ENCODE measurements at places on chromosomes 6 and 20.
A peak's percentile ranks its signal among the peaks of the same experiment; 100 is the strongest.

DNA sequence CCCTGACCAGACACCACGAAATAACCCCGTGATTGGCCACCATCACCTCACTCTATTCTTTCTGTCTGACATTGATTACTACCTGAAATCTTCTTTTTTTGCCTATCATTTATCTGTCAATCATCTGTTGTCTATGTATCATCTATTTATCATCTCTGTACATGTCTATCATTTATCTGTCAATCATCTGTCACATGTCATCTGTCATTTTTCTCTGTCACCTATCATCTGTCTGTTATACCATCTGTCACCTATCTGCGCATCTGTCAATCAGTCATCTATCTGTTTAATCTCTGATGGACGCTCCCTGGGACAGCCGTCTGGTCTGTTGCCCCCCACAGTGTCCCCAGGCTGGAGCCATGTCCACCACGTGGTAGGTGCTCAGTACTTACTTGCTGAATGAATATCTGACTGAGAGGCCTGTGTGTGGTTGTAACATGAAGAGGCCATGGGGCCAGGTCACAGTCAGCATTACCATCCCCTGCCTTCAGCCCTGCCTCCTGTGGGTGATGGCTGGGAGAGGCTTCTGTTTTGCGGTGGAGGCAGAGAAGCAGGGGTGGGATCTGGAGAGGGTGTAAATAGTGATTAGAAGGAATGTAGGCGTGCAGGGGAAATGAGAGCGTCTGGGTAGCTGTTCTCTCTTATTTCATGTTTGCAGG lies 302.7 kb downstream of the QKI start:
- no peak for DNase-seq

- DNase-seq = no peak
Measured at GRCh38 chr6:166958926-166959861, 2.8 kb upstream of the RNASET2 start.

GRCh38 chr6:140485740-140486449 lies 1111.4 kb upstream of the CITED2 start:
- peak; percentile 62 for DNase-seq

DNA sequence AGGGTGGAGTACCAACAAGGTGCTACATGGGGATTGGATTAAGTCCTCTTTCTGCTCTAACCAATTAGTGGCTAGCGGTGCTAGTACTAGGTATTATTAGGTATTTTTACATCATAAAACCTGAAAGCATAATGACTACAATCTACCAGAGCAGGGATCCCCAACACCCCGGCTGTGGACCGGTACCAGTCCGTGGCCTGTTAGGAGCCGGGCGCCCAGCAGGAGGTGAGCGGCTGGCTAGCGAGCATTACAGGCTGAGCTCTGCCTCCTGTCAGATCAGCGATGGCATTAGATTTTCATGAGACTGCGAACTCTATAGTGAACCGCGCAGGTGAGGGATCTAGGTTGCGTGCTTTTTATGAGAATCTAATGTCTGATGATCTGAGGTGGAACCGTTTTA lies 9.1 kb upstream of the CD40 start:
- DNase-seq = no peak

DNA sequence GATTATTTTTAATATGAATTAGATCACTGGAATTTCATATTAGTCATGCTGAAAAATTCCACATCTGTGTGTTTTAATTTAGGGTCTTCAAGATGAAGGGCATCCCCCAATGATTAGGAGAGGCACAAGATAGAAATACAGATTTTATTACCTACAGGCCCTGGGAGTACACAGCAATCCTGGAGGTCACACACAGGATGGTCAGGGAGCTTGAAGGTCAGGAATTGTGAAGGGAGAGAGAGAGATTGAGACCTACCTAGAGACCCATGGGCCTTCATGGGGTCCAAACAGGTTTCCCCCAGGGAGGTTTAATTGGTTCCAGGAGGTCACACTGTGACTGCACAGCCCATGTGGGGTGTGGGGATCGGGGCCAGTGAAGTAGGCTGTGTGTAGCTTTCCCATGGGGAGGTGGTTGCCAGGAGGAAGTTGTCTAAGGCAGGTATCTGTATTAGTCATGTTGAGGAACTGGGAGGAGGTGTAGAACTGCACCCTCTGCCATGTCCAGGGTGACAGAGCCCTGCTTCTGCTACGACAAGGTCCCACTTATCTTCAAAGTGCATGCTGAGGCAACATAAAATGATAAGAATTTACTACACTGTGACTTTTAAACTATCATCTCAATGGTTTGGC lies 18.3 kb downstream of the SNX9 start:
- no peak for DNase-seq

GRCh38 chr6:44787254-44787834 lies 399.8 kb downstream of the CDC5L start:
- no peak for DNase-seq

- no peak for DNase-seq
Measured at GRCh38 chr20:10729785-10730184, 56.0 kb upstream of the JAG1 start.

DNA sequence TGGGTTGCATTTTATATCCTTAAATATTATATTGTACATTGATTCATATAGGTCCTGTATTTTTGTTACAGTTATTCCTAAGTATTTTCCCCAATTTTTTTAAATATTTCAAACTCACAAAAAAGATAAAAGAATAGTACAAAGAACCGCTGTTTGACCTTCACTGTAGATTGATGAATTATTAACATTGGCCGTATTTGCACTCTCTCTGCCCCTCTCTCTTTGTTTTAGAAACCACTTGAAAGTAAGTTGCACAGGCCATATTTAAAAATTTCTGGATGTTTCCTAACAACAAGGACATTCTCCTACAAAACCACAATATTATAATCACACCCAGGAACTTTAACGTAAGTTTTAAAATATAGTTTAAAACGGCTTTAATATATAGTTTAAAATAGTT lies 72.0 kb upstream of the DUSP22 start:
- no peak for DNase-seq

- DNase-seq = no peak
Measured at GRCh38 chr20:4056880-4057279, 41.5 kb upstream of the RNF24 start.

DNA sequence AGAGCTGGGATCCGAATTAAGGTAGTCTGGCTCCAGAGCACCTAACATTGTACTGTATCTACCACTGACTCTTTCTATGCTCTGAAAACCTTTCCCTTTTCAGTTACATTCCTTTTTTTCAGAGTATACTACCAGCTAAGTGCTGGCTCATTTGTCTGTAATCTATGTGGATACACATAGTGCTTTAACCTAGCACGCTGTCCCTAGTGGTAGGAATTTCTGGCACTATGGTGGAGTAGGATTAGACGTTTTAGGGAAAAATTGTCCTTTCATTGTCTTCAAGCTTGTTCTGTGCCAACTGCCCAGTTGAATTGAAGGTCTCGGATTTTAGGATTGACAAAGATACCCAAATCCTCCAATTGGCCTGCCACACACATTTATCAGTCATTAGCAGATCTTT lies 259.1 kb upstream of the FERMT1 start:
- DNase-seq = peak; percentile 10

GRCh38 chr6:86942769-86943516 lies 5.6 kb downstream of the HTR1E start:
- DNase-seq = no peak

DNA sequence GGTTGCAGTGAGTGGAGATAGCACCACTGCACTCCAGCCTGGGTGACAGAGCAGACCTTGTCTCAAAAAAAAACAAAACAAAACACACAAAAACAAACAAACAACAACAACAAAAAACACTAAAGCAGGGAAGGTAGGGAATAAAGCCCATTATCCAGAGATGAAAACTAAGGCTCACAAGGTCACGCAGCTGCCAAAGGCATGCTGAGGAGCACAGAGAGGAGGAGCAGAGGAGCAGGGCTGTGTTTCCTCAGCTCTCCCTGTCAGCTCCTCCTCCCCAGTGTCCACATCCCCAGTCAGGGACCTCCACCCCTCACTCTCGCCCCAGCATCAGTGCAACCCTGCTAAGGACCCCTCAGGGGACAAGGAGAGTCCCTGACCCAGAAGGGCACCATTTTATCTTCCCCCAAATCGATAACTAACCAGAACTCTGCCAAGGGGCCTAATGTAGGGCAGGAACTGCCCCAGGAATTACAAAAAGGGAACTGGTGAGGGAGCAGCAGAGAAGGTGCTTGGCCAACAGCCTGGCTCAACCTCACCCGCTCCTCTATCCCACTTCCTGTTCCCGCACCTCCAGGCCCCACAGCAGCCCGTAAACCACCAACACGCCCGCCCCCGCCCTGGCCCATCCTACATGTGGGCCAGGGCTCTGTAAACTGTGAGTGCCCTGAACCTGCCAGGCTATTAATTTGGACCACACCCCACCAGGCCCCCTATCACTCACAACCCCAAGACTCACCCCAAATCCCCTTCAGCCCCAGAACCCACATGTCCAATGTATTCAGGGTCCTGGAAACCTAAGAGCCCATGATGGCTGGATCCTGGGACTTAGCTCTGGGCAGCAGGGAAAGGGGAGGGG lies 9.0 kb downstream of the TEAD3 start:
- DNase-seq = no peak

DNA sequence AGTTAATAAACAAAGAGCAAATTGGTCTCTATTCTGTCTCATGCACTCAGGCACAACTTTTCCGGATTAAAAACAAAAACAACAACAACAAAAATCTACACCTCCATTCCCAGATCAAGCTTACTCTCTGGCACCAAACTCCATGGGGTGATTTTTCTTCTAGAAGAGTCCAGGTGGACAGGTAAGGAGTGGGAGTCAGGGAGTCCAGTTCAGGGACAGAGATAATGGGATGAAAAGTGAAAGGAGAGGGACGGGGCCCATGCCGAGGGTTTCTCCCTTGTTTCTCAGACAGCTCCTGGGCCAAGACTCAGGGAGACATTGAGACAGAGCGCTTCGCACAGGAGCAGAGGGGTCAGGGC lies 437 bp upstream of the HLA-A start:
- no peak for DNase-seq

GRCh38 chr6:38259736-38260135 lies 380.0 kb downstream of the BTBD9 start:
- no peak for DNase-seq

DNA sequence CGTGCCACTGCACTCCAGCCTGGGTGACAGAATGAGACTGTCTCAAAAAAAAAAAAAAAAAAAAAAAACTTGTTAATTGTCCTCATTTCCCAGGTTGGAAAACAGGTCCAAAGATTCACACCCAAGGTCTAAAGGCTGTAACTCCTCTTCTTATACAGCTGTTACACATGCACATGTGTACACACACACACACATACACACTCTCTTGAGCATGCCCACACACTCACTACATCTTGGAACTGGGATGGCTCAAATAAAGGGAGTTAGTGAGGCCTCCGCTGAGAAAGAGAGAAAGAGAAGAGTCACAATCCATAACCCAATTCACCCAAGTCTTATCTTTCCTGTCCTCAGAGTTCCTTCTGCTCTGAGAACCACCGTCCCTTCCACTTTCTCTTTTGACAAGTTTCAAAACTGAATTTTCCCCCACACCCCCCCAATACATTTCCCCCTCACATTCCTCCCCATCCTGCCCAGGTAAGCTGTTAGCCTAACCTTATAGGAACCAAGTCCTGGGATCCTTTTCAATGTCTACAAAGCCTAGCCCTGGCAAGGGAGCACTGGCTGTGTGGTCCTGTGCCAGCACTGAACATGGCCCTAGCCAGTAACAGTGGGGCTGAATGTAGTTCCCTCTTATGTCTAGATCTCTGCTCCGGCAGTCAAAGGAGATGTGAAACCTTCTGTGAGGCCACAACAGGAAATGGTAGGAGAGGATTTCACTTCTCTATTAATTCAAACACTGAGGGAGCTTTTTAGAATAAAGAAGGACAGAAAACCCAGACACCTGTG lies 3.2 kb upstream of the HLA-DMB start:
- no peak for DNase-seq

DNA sequence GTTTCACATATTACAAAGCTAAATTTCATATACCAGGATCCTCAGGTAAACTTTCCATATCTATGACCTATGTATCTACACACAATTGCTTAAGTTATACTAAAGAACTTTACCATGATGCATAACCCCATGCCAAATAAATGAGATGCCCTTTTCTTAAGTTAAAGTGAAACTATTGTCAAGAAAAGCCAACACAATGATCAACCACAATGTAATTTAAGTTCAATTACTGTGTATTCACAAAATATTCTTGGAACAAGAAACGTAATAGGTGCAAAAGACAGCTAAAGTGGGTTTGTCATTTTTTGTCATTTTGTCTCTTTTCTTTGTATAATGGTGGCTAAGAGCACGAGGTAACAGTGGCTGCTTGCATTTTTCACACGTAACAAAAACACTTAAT lies 158.0 kb upstream of the SHLD1 start:
- DNase-seq = no peak

GRCh38 chr6:7261852-7262461 lies 51.0 kb downstream of the SSR1 start:
- no peak for DNase-seq

GRCh38 chr20:51542033-51542570 lies 417 bp downstream of the NFATC2 start:
- DNase-seq = no peak

- DNase-seq = no peak
Measured at GRCh38 chr20:48384147-48384818, 443.5 kb downstream of the PREX1 start.

DNA sequence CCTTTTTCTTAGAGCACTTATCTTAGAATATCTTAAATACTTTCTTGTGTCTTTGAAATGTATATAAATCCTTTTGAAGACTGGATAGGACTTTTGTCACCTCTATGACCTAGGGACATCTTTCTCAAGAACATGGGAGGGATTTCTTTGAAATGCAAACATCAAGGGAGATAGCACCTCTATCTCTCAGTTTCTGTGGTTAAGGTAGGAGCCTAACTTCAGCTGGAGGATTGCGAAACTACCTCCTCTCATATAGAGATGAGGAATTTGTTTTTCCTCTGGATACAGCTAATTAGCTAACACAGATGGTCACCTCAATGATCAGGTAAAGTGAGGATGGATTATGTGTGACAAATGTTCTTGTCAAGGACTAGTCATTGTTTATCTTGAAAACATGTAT lies 631.3 kb upstream of the IMPG1 start:
- no peak for DNase-seq

GRCh38 chr6:144820270-144820669 lies 535.1 kb downstream of the UTRN start:
- no peak for DNase-seq

DNA sequence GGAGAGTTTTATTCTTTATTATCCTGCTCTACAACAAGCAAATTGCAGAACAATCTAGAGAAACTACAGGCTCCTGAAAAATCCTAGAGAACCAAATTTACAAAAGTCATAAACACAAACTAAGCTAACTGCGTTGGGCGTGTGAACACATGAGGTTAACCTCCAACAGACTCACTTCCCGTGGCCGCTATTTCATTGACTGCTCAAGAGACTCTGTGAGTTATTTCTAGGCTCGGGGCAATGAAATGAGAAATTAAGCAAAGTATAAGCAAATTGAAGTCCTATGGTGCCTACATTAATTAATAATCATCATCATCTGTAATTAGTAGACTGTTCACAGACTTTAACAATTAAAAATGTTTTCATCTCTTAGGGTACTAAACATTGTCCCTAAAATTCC lies 100.0 kb downstream of the MBOAT1 start:
- no peak for DNase-seq

Measured in SJSA1 (cell line).